ENCODE measurements at places on chromosomes 6 and 20. TPM values are rescaled to one million over a fixed set of nuclear protein-coding genes. Genes with fewer than 3 reads are reported as not detected.

GRCh38 chr6:138857775-138858174 lies 61.9 kb downstream of the ECT2L start:
- H3K27ac ChIP-seq: no peak overlapping the region
- no peak for DNase-seq
- H3K4me3 ChIP-seq: no peak overlapping the region
- peaks cover 9% of the 10 kb centered on the region for H3K27me3 ChIP-seq
- H3K4me1 ChIP-seq: no peaks in the 10 kb centered on the region

Gene CEP162
- total RNA-seq: 4.9 TPM

- H3K27ac ChIP-seq: no peak overlapping the region
- H3K4me3 ChIP-seq: no peak overlapping the region
- H3K36me3 ChIP-seq: no peaks in the 10 kb centered on the region
- no peak for DNase-seq
- no peaks in the 10 kb centered on the region for H3K27me3 ChIP-seq
These were observed 145.9 kb downstream of the C6orf118 start for GRCh38 chr6:165163519-165163918.

- no peak overlapping the region for H3K4me3 ChIP-seq
- no peaks in the 10 kb centered on the region for H3K4me1 ChIP-seq
- no peaks in the 10 kb centered on the region for H3K36me3 ChIP-seq
These were observed 165.9 kb upstream of the IRAK1BP1 start for GRCh38 chr6:78701407-78701806.

Gene TCEA2
- 30.0 TPM for total RNA-seq

Gene SALL4
- 0.92 TPM for total RNA-seq

DNA sequence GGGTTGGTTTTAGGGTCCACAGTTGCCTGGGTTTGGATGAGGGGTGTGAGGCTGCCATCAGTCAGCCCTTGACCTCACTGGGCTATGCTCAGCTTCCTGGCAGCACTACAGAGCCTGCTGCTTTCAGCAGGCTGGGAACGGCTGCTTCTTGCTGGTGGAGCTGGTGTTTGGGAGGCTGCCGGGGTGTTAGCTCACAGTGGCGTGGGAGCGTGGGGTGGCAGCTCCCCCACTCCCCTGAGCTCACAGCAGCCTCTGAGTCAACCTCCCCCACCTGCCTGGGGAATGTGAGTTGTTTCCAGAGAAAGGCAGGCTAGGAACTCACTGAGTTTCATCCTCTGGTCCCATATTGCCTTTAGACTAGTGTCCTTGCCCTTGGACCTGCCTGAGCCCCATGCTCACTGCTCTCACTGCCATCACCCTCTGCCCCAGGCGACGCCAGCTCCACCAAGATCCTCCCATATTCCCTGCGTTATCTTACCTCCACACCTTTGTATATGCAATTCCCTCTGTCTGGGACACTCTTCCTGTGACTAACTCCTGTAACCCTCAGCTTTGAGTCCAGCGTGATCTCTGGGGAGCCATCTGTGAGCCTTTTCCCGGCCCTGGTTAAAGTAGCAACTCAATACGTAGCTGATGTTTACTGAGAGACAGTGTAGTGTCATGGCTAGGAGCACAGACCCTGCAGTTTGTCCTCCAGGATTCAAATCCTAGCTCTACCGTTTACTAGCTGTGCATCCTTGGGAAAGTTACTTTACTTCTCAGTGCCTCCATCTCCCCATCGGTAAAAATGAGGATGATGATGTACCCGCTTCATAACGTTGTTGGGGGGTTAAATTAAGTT lies 34.8 kb downstream of the PPP1R16B start:
- H3K4me3 ChIP-seq: peak overlapping the region; percentile 14
- peak overlapping the region; percentile 94 for H3K27ac ChIP-seq
- peaks cover 68% of the 10 kb centered on the region for H3K4me1 ChIP-seq
- no peaks in the 10 kb centered on the region for H3K27me3 ChIP-seq

Gene FLRT3
- total RNA-seq: not detected

DNA sequence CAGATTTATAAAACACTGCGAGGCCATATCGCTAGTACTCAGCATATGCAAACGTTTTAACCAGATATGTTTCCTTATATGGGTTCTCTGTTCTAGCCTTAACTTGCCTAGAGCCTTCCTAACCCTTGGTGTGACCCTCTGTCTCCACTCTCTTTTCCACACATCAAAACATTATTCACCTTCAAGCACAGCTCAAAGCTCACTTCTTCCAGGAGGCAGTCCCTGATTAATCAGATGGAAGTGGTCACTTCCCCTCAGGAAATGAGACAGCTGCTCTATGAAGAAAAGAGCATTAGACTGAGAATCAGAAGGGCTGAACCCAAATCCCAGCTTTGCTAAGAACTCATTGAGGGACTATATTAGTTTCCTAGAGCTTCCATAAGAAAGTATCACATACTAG lies 39.8 kb upstream of the SLC17A4 start:
- H3K4me3 ChIP-seq: no peak overlapping the region
- DNase-seq: no peak
- no peak overlapping the region for H3K27ac ChIP-seq
- H3K36me3 ChIP-seq: no peaks in the 10 kb centered on the region
- H3K4me1 ChIP-seq: no peaks in the 10 kb centered on the region

DNA sequence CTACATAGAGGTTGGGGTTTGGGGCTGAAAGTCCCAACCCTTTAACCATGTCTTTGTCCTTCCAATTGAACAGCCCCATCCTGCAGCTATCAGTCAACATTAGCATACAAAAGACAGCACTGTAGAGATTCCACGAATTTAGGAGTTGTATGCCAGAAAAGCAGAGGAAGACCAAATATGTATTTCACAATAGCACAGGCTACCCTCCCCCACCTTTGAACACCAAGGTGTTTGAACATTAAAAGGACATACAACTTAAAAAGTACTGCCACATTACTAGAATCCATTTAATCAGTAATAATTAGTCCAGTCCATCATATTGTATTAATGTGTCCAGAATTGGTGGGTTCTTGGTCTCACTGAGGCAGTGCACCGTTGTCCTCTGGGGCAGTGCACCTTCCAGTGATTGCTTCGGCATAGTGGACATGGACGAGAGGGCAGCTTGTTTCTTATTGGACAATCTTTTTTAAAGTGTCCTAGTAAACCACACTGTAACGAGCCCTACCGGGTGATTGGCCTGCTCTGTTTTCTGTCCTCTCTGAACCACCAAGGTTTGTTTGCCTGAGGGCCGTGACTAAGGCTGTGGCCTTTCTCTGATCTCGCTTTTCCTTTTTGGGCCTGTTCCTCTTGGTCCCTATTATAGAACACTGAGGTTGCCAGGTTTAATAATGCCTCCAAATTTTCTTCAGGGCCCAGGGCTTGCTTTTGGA lies 36.4 kb downstream of the GSTA4 start:
- peaks cover 4% of the 10 kb centered on the region for H3K27me3 ChIP-seq
- no peak for DNase-seq

Gene ARMH2
- total RNA-seq: 0.40 TPM

Gene LGSN
- not detected for total RNA-seq
